ENCODE measurements at places on chromosomes 6 and 20.

GRCh38 chr20:20495729-20496503 lies 128.0 kb downstream of the INSM1 start:
- no peak for DNase-seq

DNA sequence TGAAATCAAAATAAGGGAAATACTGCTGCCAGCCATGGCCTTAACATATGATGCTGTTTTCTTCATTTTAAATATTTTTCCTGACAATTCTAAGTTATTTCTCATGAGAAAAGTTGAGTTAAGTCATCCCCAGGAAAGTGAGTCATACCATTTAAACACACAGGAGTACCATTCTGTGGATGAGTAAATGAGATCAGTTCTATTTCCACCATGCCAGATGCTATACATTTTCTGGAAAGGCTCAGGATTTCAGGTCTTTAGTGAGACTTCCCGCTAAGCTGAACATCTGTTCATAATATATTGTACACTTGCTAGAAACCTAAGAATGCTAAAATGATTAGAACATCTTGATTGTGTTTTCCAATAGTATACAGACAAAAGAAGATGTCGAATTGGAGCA lies 256.2 kb upstream of the MANEA start:
- no peak for DNase-seq

DNA sequence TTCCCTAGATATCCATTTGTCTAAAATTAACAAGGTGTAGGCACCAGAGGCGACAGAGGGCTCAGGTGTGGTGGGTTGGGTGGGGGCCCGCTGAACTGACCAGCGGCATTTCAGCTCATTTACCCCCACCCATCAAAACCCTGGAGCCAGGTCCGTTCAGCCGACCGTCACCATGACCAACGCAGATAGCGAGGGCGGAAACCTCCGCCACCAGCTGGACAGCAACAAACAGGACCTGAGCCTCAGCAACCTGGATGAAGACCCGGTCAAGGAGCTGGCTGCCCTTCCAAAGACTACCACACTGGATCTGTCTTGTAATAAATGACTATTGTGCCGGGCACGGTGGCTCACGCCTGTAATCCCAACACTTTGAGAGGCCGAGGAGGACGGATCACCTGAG lies 120.8 kb upstream of the LGSN start:
- no peak for DNase-seq

DNA sequence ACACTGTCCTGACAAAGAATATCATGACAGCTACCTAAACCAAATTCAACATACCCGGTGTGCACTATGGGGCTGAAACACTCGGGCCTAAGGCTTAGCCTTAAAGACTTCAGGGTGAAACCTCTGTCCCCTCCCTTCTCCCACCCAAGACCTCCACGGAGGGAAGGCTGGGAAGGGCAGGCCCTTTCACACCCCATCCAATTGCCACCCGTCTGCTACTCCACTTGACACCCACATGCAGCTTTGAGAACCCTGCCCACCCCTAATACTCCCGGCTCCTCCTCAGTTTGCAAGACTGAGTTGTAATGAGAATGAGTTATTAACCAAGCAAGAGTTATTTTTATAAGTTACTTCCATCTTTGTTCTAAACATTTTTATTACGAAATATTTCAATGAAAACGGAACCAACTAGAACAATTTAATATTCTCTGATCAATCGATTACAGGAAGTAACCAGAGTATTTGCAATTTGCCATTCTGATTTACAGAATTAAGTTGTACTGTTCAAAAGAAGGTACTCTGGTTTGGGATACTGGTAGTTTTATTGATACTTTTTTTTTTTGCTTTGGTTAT lies 3.7 kb downstream of the TAF4 start:
- DNase-seq: no peak

- DNase-seq: no peak
Observed at GRCh38 chr6:37589941-37590340, 90.2 kb upstream of the CCDC167 start.
